CD4-positive, alpha-beta T cell treated with Interleukin-2 at 100 ng/mL for 4 hours (primary cell): ENCODE measurements at places on chromosomes 3 and 15.
A peak's percentile ranks its signal among the peaks of the same experiment; 100 is the strongest.

- peak; percentile 14 for DNase-seq
Observed at GRCh38 chr15:82986442-82986780, 401 bp downstream of the RAMAC start.

- no peak for DNase-seq
Observed at GRCh38 chr3:48614044-48614443, 4.6 kb upstream of the UQCRC1 start.

- no peak for DNase-seq
Observed at GRCh38 chr3:23219552-23219951, 16.4 kb downstream of the UBE2E2 start.

DNA sequence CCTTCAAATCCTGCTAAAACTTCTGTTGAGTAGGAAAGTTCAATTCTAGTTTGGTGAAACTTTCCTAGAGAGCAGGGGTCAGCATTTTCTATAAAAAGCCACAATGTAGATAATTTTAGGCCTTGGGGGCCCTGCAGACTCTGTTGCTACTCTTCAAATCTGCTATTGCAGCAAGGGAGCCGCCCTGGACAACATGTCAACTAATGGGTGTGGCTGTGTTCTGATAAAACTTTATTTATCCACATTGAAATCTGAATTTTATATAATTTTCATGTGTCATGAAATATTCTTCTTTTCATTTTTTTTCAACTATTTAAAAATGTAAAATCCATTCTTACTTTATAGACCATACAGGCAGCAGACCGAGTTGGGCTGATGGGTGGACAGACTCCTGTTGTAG lies 67.4 kb upstream of the SAMMSON start:
- no peak for DNase-seq

DNA sequence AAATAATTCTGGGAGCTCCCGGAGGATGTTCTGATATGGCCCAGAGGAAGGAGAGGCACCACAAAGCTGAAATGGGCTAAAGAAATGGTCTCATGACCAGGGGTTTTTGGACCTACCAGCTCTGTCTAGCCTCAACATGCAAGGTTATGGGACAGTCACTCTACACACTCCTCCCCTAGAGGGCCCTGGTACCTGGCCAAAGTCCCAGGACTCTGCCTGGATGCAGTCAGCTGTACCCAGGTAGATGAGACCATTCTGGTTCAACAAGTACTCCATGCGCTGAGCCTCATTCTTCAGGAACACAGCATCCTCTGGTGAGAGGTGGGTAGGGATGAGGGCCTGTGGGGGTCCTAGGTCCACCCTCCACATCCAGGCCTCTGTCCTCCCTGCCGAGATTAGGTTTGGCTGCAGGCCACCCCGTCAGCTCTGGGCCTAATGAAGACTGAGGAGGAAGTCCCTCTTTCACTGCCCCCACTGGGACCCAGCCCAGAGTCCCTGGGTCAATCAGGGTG lies 9.5 kb downstream of the EPB42 start:
- no peak for DNase-seq

DNA sequence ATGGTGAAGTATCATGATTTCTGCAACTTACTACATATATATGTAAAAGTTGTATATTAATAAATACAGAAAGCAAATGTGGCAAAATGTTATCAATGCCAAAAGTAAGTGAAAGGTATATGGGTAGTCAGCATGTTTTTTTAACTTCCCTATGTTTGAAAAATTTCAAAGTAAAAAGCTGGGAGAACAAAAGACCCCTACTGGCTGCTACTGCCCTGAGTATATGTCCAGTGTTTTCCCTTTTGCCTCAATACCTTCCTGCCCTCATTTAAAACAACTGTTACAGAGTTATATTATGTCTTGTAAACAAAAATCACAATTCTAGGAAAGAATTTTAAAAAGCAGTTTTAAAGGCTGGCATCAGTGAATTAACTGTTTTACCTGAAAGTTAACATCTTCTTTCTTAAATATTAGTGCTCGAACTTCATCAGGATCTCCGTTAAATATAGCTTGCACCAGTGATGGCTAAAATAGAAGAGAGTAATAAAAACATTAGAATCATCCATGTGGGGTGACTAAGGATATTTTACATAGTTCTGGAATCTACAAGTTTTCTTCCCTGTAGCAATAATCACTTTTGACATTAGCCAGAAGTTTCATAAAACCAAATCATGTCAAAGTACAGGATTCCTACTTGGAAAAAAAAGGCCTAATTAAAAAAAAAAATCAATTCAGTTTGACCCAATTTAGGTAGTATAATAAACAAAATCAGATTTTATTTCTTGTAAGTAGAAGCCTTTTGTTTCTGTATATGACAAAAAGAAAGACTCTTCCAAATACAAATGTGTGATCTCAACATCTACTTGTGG lies 2.7 kb downstream of the ANKRD28 start:
- DNase-seq, result no peak

- no peak for DNase-seq
Observed at GRCh38 chr15:66679061-66679656, 22.9 kb upstream of the SMAD6 start.

DNA sequence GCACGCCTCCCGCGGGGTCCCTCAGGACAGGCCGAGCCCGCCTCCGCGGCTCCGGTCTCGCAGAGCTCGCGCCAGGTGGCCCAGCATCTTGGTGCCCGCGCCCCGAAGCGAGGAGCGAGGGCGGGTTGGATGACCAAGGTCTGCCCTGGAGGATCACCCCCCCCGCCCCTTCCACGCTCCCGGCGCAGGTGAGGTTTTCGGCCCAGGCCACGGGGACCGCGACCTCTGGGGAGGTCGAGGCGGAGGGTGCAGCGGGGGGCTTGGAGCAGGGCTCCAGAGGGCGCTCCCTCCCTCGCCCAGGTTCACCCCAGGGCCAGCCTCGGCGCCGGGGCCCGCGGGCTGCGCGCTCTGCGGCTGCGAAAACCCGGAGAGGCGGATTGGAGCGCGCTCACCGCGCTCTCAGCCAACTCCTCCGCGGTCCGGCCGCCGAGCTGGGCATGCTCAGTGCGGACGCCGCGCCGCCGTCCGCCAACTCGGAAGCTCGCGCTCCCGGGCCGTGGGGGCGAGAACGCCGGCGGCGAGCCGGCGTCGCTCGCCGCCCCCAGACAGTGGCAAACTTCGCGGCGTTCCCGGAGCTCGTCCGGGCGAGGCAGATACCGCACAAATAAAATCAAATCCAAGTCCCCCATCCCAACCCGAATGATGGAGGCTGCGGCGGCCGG lies at the start of gene MED12L:
MED12L (plus strand) TSS at position 438 of the 662 bp plus-strand sequence. CDS start 1,263 bp downstream, outside the sequence.
- DNase-seq, result peak; percentile 34
